Stimulated activated CD4-positive, alpha-beta T cell treated with anti-CD3 and anti-CD28 coated beads, Interleukin-2, amount 100 ng/mL, for 24 hours (primary cell): ENCODE measurements at places on chromosomes 2 and 18.

GRCh38 chr2:53969968-53970723, 647 bp downstream of the PSME4 start:
- DNase-seq: peak; percentile 38

DNA sequence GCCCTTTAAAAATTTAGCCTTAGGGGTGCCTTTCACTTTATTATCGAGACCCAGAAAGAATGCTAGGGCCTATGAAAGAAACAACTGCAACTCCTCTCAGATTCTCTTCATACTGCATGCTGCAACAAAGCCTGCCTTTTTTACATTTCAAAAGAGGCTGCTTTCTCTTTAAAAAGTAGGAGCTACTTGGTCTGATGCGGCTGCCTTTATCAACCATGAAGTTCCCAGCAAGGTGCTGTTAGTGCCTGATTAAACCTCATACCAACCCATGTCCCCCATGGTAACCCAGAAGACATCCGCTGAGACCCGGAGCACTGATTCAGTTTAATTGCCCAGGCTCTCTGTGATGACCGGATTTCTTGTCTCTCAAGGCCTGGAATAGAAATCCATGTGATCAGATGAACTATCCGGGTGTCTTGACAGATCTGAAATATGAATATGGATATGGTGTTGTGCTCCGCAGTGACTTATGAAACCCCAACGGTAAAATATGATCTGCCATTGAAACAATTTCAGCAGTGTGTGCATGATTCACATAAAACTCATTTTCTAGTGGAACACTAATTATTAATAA, 368.3 kb downstream of the ZNF521 start:
- no peak for DNase-seq

- no peak for DNase-seq
Observed at GRCh38 chr2:46446871-46447568, 32.3 kb upstream of the TMEM247 start.

- DNase-seq: no peak
Observed at GRCh38 chr2:156538083-156538504, 101.9 kb downstream of the GPD2 start.

DNA sequence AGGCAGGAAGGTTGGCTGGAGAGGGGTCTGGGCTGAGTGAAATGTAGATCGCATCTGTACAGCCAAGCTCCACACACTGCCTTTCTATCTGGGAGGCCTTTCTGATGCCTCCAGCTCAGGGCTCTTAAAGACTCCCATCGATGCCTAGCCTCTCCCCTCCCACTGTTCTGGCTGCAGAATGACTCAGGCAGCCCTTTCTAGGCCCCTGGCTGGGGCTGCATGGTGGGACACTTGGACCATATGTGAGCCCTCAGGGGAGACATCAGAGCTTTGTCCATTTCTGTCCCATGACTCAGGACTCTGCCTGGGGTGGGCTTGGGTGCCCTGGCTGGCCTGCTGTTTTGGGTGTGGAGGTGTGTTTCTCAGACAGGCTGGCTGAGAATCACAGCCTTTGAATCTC, 101.3 kb downstream of the CELF4 start:
- DNase-seq: no peak

- no peak for DNase-seq
Observed at GRCh38 chr2:140791802-140792201, 1339.0 kb downstream of the LRP1B start.

- DNase-seq: no peak
Observed at GRCh38 chr2:187577310-187577709, 23.1 kb upstream of the TFPI start.

GRCh38 chr2:105582952-105583660, 161.6 kb upstream of the NCK2 start:
- DNase-seq: no peak

DNA sequence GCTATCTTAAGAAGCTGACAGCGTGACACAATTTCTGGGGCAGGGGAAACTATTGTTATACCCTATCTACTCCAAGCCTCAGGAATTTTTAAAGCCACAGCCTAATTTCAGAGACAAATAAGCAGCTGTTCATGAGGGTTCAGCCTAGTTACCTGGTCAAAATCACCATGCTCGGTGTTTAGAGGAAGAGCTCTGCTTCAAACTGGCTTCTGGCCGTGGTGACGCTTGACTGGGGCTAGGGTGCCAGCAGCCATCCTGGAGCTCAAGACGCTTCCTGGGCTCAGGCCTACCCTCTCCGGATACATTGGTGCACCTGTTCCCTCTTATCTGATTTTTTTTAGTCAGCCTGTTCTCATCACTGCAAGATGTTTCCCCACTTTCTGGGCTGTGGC, 41.7 kb downstream of the FRZB start:
- DNase-seq: no peak

DNA sequence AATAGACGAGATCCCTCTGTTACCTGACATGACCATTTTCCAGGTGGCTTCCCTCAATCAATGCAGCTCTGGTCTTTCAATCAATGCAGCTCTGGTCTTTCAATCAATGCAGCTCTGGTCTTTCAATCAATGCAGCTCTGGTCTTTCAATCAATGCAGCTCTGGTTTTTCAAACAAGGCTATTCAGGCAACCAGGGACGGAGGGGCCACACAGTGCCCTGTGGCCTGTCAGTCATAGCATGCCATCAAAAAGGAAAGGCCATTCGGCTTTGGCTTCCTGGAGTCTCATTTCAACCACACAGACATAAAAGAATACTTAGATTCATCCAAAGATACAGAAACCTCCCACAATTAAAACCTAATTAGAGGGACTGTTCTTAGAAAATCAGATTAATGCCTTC, 13.3 kb downstream of the MPP4 start:
- no peak for DNase-seq

GRCh38 chr2:36616947-36617346, 19.0 kb upstream of the FEZ2 start:
- DNase-seq: no peak

DNA sequence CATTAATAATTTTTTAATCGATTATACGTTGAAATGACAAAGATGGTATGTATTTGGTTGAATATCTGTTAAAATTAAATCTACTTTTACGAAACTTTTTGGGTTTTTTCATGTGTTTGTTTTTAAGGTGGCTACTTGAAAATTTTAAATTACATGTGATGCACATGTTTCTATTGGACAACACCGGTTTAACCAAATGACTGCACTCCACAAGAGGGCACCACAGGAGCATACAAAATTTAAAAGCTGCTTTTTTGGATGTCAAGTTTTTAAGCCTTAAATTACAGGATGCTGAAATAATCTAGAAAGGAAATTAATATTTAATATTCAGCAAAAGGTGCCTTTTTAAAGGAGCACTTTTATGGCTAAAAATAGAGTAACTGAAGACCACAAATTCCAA, 98.7 kb downstream of the ACVR1 start:
- peak; percentile 57 for DNase-seq

DNA sequence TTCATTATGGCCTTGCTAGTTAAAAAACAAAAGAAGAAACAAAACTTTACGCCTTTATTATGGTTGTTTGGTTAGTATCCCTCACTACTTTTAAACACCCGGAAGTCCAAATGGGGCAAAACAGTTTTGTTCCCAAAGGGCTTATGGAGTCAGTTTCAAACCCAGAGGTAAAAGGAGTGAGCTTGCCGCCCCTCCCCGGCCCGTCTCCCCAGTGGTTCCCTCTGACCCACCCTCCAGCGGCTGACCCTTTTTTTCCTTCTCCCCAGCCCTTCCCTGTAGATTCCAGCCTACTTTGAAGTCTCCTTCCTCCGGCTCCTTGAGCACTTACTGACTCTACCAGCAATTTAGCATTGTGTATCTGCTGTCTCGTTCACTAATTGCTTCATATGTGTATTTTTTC, 209.2 kb downstream of the ICOS start:
- DNase-seq: no peak

- DNase-seq: no peak
Observed at GRCh38 chr2:206915121-206915520, 24.2 kb upstream of the CPO start.

DNA sequence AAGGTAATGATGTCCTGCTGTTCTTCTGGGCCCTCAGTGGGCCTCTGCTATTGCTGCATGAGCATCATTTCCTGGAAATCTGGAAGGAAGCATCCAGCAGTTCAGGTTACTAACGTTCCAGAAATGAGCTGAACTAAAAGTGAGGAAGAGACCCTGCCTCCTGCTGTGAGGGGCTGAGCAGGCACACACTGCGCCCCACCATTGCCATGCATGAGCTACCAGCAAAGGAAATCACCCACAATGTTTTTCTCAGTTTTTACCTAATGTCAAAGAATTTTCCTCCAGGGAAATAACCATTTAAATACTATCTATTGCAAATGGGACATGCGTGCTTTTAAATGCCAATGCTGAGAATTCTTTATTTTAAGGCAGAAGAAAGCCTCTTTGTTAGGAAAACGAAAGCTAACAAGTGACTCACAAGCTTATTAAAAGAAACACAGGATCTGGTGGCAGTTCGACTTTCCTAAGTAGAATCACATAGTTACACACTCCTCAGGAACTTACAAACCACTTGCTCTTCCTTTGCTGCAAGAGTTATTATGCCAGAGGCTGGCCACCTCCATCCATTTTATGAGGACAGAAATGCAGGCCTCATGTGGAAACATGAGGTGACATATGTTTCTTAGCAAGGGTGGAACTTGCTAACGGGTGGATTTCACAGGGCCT, 152.6 kb upstream of the TTC39C start:
- DNase-seq: no peak

DNA sequence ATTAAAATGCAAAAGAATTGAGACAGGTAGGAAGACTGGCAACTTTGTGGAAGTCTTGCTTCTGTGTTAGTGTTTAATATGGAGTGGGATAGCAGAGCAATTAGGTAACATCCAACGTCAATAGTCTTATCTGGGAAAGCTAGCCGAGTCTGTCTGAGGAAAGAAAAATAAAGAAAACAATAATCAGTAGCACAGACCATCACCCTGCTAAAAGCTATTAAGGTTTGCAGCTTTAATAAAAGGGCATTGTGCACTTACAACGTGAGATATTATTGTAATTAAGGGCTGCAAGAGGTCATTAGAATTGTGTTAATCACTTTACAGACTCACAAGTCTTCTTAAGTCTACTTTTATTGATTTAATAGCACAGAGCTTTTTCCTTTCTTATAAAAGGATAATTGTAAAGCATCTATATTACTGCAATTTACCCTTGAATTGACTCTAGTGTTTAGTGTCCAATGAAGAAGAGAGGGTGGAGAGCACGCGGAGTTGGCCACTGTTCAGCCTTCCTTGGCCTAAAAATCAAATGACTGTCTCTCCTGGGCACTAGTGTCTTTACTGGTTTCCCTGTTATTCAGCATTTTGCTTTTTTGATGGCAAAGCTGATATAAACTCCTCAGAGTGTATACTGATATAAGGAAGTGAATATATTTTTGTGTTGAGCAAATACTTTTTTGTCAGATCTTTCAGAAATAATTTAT, 2.0 kb downstream of the CDH7 start:
- DNase-seq: no peak

GRCh38 chr2:103396152-103396551, 634.3 kb downstream of the TMEM182 start:
- no peak for DNase-seq

DNA sequence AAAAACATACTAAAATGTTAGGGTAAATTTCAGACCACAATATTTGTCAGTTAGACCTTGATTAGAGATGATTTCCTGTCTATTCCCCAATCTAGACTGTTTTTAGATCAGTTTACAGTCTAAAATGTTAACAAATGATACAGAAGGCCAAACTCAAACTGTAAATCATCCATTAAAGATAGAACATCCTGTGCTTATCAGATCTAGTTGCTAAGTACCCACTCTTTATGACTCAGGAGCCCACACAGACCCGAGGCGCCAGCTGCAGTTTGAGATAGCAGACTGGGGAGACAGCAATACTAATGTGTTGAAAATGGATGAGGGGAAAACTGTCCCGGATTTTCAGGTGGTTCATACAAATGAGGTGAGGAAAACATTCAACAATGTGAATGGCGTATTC, 113.3 kb downstream of the SCG2 start:
- DNase-seq: no peak

DNA sequence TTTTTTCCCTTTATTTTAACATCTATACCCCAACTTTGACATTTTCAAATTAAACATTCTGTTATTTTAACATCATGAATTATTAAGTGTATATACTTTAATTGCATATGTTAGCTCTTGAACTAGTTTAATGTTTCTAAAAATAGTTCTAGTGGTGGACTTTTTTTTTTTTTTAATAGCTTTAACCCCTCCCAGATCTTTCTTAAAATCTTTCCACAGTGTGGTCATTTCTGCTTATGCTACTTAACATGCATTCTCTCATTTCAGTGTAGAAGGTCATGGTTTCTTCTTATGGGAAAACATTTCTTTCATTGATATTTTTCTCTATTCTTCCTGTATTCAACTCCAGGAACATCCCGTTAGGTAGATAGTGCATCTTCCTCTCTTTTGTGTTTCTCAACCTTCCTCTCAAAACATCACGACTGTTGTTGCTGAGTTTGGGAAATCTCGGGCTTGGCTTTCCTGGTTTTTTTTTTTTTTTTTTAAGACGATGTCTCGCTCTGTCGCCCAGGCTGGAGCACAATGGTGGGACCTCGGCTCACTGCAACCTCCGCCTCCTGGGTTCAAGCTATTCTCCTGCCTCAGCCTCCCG, 849 bp upstream of the TMEM18 start:
- DNase-seq: no peak

GRCh38 chr2:81276595-81276994, 972.0 kb upstream of the LRRTM1 start:
- DNase-seq: no peak

GRCh38 chr2:185738679-185739472, at the start of gene FSIP2:
TSS of gene FSIP2 (plus strand) at chr2:185738804. CDS start at chr2:185738895, 91 bp downstream.
- peak; percentile 55 for DNase-seq
